ENCODE measurements at places on chromosomes 16 and 17.

GRCh38 chr17:4477255-4477791 is 21.4 kb upstream of the SPNS2 start:
- DNase-seq = no peak

- no peak for DNase-seq
These were observed 40.2 kb downstream of the GRB2 start for GRCh38 chr17:75365009-75365930.

DNA sequence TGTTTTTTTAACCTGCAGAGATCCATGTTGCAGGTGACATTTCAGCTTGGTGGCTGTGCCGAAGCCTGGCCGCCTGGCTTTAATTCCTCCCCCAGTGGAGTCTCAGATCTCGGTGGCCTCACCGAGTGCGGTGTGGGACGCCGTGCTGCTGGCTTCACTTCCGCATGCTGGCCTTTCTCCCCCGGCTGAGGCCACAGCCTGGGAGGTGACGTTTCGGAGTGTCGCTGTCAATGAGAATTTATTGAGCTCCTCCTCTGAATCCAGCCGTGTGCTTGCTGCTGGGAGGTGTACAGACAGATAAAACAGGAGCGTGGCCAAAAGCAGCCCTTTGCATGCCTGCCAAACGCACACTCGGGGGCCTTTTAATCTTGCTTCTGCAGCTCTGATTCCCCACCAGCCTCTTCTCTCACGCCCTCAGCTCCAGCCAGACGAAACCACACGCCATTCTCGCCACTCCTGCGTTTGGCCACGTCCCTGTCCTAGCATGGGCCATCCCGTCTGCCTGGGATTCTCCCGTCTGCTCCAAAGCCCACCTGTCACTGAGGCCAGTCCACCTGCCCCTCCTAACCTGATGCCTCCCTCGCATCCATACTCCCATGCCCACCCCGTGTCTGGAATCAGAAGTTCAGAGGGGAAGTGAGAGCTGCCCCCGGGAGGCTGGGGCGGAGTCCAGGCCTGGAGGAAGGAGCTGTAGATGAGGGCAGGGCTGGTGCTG is 3.6 kb downstream of the GSE1 start:
- DNase-seq = peak; percentile 87

- DNase-seq = peak; percentile 27
These were observed 61.0 kb upstream of the RBL2 start for GRCh38 chr16:53372992-53373871.

DNA sequence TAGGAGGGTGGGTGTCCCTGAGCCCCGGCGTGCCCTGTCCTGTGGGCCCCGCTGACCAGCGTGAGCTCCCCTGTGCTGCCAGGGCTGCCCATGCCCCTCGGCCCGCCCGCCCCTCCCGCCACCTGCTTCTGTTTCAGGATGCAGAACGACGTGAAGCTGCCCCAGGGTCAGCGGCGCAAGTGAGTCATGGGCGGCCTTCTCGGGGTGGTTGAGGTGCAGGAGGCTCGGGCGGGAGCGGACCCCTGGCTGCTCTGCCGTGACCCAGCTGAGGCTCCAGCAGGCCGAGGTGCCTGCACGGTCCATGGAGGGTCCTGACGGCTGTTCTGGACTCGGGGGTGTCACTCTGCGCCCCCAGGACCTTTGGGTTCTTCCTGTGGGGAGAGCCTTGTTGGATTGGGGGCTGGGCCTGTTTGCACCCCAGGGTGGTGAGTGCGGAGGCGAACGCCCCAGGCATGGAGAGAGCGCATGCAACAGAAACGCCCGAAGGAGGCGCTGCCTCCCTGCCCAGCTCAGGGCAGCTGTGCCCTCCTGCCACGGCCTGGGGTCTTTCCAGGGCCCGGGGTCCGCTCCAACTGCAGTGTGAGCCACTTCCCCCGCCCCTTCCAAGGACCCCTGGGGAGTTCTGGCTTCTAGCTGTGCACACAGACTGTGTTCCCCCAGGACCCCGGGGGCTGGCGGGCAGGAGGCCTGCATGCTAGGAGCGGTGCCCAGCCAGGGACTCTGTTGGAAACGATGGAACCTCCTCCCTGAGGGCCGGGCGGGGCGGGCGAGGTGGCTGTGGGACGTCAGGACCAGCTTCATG is 4.0 kb downstream of the SLC25A10 start:
- no peak for DNase-seq

DNA sequence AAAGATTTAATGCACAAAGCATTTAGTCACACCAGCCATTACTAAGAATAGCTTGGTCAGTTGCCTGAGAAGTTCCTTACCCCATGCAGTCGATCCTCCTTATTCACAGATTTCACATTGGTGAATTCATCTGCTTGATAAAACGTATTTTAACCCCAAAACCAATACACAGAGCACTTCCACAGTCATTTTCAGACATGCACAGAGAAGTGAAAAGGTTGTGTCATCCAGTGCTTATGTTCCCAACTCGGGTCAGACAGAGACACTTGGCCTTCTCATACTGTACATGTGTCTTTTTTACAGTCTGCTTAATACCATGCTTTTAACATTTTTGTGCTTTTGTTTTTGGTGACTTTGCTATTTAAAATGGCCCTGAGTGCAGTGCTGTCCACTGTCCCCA is 219.7 kb downstream of the SPECC1 start:
- DNase-seq = no peak

DNA sequence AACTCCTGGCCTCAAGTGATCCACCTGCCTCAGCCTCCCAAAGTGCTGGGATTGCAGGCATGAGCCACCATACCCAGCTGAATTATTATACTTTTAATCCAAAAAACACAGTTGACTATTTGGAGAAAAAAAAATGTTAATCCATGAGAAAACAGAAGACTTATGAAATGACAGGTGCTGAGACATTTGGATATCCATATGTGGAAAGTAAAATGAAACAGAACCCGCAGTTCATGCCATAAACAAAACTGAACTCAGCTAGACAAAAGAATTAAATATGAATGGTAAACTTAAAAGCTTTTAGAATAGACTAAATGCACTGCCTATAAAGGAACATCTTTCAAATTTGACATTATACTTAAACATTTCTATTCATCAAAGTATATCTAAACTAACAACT is 8.2 kb upstream of the RBBP6 start:
- no peak for DNase-seq

GRCh38 chr17:48055531-48056245 is 7.5 kb downstream of the NFE2L1 start:
- DNase-seq = peak; percentile 73

GRCh38 chr17:59651346-59651745 is 31.7 kb downstream of the CLTC start:
- no peak for DNase-seq

- DNase-seq = no peak
These were observed 30.7 kb upstream of the RPTOR start for GRCh38 chr17:80513892-80514291.

GRCh38 chr17:74113326-74113725 is 90.2 kb upstream of the RPL38 start:
- DNase-seq = no peak
